Foreskin keratinocyte (primary cell): ENCODE measurements at places on chromosomes 4 and X. TPM values are rescaled to one million over a fixed set of nuclear protein-coding genes. Genes with fewer than 3 reads are reported as not detected.
A peak's percentile ranks its signal among the peaks of the same experiment; 100 is the strongest.

DNA sequence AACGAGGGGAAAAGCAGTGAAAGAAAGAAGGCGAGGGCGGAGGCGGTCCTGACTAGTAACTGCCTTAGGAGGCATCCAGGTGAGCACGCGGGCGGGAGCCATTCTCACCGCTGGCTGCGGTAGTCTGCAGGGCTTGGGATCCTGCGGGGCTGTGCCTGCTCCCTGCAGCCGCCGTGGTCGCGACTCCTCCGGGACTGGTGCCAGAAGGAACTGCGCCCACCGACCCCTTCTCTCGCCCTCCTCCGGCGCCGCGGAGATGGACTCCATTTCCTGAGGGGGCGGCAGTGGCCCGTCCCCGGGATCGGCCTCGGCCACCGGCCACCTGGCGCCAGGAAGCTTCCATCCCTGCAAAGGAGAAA lies 543 bp downstream of the NFXL1 start:
- peak; percentile 49 for DNase-seq

GRCh38 chrX:526295-527224 lies 104.0 kb upstream of the SHOX start:
- DNase-seq: no peak

Gene SOX3
- total RNA-seq: not detected in 2 replicates

Gene CXCL13
- total RNA-seq: not detected in 2 replicates

GRCh38 chr4:109383823-109384222 lies 49.8 kb upstream of the SEC24B start:
- DNase-seq: no peak

- peak; percentile 50 for DNase-seq
These were observed 425.2 kb downstream of the IDS start for GRCh38 chrX:149079805-149080406.

GRCh38 chrX:71439420-71439819 lies 73.3 kb downstream of the TAF1 start:
- no peak for DNase-seq

DNA sequence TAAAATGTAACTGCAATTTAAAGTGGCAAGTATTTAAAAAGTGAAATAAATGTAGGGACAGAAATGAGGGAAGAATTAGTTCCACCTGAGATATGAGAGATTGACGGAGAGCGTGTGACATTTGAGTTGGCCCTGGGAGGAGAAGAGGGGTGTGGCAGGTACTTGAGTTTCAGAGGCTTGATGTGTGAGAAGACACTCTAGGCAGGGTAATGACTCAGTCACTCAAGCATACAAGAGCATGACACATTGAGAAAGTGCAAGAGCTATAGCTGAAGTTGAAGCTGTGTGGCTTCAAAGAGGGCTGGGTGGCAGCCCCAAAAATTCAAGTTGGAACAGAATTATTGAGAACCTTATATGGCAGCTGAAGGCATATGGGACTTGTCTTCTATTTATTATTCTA lies 420.5 kb downstream of the SLITRK2 start:
- DNase-seq: no peak

DNA sequence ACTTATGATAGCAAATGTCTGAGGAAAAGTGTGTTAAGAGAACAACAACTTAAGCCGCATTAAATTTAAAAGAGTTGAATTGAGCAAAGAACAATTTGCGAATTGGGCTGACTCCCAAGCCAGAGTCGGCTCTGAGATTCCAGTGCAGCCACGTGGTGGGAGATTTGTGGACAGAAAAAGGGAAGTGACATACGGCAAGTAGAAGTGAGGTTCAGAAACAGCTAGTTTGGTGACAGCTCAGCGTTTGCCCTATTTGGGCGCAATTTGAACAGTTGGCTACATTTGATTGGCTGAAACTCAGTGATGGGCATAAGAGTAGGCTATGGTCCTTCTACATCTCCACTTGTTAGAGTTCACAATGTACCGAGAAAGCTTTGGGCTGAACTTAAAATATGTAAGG lies 124.0 kb downstream of the PRKX start:
- DNase-seq: no peak

DNA sequence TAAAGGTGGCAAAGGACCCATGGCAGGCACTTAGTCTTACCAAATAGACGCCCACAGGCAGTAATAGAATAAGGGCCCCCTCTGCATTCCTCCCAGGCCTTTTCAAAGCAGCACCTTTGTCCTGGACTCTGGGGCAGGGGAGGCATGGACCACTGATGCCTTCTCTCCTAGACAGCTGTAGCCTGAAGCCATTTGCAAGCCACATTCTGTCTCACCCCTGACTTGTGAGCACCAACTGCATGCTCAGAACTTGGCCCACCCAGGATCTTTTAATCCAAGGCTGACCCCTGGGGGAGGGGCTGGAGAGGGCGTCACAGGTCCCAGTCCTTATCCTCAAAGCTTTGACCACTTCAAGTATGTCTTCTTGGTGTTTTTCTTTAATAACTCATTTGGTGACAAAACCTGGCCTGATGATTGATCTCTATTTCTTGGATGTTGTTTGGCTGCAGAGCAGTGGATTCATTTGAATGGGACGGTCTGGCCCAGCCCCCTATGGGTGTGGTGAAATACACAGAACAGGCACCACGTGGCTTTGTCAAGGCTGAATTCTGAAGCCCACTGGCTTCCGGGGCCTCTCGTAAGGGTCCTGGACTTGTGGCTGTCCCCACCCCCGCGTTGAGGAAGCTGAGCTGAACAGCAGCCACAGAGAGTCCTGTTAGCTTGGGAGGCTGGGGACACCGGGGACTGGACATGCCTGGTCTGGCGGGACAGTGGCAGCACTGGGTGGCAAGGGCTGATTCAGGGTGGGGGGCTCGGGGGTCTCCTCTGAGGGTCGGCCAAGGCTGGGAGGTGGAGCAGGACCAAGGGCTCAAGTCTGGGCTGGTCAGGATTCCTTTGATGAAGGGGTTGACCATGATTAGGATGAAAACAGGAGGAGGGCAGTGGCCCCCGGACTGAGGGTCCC lies 36.6 kb downstream of the ADRA2C start:
- no peak for DNase-seq

Gene PLXNB3
- total RNA-seq: 5.3 and 5.4 TPM in 2 replicates

Gene P2RY4
- total RNA-seq: not detected in 2 replicates

Gene SMIM10
- total RNA-seq: 0.14 and 0.17 TPM in 2 replicates

DNA sequence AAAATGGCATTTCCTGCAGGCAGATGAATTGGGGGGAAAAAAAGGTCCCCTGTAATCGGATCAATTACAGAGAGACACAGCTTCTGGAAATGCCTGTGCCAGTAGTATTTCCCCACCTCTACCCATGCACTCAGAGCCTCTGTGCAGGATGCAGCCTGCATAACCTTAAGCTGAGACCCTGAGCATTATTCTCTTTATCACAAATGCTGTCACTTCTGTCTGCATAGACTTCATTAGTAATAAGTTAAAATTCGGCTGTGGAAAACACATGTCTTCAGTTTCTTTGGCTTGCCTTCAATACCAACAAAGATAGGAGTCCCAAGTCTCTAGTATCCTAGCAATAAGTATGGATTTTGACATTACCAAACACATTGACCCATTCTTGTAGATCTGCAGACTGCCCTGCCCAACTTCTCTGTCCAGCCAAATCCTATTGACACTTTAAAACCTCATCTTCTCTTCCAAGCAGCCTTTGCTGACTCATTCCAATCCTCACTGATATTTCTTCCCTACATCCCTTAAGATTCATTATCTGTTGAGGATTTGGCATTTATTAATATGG lies 70.8 kb downstream of the LUZP4 start:
- no peak for DNase-seq

GRCh38 chr4:39660045-39660444 lies 21.4 kb upstream of the SMIM14 start:
- peak; percentile 54 for DNase-seq

- DNase-seq: peak; percentile 90
These were observed 22.5 kb upstream of the MYOZ2 start for GRCh38 chr4:119113033-119113655.

DNA sequence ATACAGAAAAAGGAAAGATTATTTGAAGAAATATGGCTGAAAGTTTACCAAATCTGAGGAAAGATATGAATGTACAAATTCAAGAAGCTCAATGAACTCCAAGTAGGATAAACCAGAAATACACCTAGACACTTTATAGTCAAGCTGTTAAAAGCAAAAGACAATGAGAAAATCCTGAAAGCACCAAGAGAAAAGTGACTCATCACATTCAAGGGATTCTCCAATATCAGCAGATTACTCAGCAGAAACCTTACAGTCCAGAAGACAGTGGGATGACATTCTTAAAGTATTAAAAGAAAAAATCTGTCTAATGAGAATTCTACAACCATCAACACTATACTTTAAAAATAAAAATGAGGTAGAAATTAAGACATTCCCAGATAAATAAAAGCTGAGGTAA lies 223.8 kb upstream of the ZCCHC13 start:
- no peak for DNase-seq

Gene SHOX
- not detected in 2 replicates for total RNA-seq

DNA sequence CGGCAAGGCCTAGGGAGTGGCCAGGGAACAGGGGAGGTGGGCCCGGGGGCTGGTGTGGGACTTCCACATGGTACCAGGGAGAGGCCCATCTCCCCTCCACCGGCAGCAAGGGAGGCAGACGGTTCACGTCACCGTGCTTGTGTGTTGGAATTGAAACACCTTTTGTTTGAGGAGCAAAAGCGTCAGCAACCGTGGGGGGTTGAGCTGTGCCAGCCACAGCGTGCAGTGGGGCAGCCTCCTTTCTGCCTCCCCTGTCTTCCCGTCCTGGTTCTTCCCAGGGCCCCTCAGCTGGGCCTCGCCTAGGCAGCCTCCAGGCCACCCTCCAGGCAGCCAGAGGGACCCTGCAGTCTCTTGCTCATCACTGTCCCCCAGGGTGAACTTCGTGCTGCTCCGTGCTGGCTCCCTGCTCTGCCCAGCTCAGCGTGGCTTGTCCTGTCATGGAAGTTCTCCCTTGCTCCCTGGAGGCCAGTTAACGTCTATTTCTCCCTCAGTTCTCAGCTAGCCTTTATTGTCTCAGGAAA lies 32.1 kb upstream of the HGFAC start:
- no peak for DNase-seq

Gene SLC10A4
- total RNA-seq: not detected in 2 replicates

GRCh38 chrX:72180539-72180938 lies 1.0 kb upstream of the PIN4 start:
- no peak for DNase-seq

DNA sequence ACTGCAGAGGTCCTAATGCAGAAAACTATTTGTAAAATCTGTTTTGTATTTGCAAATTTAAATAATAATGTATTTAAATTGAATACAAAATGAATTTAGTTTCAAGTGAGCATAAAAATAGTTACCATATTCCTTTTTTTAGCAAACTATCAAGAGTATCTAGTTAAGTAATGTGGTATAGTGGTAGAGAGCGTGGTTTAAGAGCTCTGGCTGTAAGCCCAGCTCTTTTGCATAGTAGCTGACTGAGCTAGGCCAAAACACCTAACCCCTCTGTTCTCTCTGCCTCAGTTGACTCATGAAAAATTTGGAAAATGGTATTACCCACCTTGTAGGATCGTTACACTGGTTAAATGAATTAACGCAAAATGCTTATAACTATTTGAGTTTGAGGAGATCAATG lies 18.1 kb upstream of the ADAD1 start:
- no peak for DNase-seq

GRCh38 chr4:72442147-72442546 lies 126.9 kb downstream of the ADAMTS3 start:
- no peak for DNase-seq
